ENCODE measurements at places on chromosomes 2 and 18. TPM values are rescaled to one million over a fixed set of nuclear protein-coding genes. Genes with fewer than 3 reads are reported as not detected.

The SKOR2 gene
- not detected for total RNA-seq

The CHN1 gene
- total RNA-seq, result 54.6 TPM

The MOCOS gene
- total RNA-seq, result 6.4 TPM

The ERMN gene
- not detected for total RNA-seq

The IL1R2 gene
- total RNA-seq, result 0.50 TPM

The MAP3K19 gene
- not detected for total RNA-seq

The PAX3 gene
- not detected for total RNA-seq

The COL6A3 gene
- 614 TPM for total RNA-seq

The BOLL gene
- total RNA-seq, result not detected

The TDRD15 gene
- total RNA-seq, result not detected

The TUBA3E gene
- not detected for total RNA-seq

The FSIP2 gene
- total RNA-seq, result under 0.01 TPM

The ZSWIM2 gene
- total RNA-seq, result not detected

The MAP3K2 gene
- total RNA-seq, result 10.9 TPM

The SPATA3 gene
- total RNA-seq, result not detected

The TCF7L1 gene
- 1.0 TPM for total RNA-seq

The UGT1A6 gene
- not detected for total RNA-seq

The SERPINB3 gene
- not detected for total RNA-seq

The CFAP65 gene
- not detected for total RNA-seq

The SULT1C2 gene
- total RNA-seq, result under 0.01 TPM

The IL37 gene
- not detected for total RNA-seq

The UGT1A5 gene
- total RNA-seq, result not detected

The RNF152 gene
- total RNA-seq, result 1.9 TPM

The GULP1 gene
- 27.9 TPM for total RNA-seq

The IL36G gene
- not detected for total RNA-seq

The ARID5A gene
- 4.6 TPM for total RNA-seq

The GALNT1 gene
- total RNA-seq, result 33.3 TPM

The SLC9A2 gene
- total RNA-seq, result not detected

The FBXO15 gene
- 0.34 TPM for total RNA-seq

All from bronchus fibroblast of lung (primary cell).